CD4-positive, alpha-beta memory T cell (primary cell): ENCODE measurements at places on chromosomes 7 and 10. TPM values are rescaled to one million over a fixed set of nuclear protein-coding genes. Genes with fewer than 3 reads are reported as not detected.

The NAPEPLD gene
- 11.5 TPM for polyA plus RNA-seq

The ANXA8L1 gene
- polyA plus RNA-seq, result not detected

The RBP4 gene
- not detected for polyA plus RNA-seq

The CRYGN gene
- polyA plus RNA-seq, result 1.9 TPM

The CLDN12 gene
- 0.29 TPM for polyA plus RNA-seq

The TAS2R3 gene
- not detected for polyA plus RNA-seq

The HOXA4 gene
- polyA plus RNA-seq, result not detected

The ZNF33A gene
- 14.3 TPM for polyA plus RNA-seq

The NDUFA5 gene
- polyA plus RNA-seq, result 80.1 TPM

The TNS3 gene
- not detected for polyA plus RNA-seq

The ITPRID1 gene
- polyA plus RNA-seq, result not detected

The AZGP1 gene
- polyA plus RNA-seq, result not detected

The GPR37 gene
- polyA plus RNA-seq, result not detected

The PON1 gene
- polyA plus RNA-seq, result not detected

The LRWD1 gene
- 15.2 TPM for polyA plus RNA-seq
